ENCODE measurements at places on chromosomes 4 and X.

- no peak for DNase-seq
Observed at GRCh38 chrX:66015900-66016689, 23.8 kb downstream of the VSIG4 start.

GRCh38 chr4:121943941-121944340 lies 7.9 kb downstream of the TRPC3 start:
- no peak for DNase-seq

GRCh38 chr4:14916554-14917297 lies 85.6 kb upstream of the CPEB2 start:
- DNase-seq: no peak

DNA sequence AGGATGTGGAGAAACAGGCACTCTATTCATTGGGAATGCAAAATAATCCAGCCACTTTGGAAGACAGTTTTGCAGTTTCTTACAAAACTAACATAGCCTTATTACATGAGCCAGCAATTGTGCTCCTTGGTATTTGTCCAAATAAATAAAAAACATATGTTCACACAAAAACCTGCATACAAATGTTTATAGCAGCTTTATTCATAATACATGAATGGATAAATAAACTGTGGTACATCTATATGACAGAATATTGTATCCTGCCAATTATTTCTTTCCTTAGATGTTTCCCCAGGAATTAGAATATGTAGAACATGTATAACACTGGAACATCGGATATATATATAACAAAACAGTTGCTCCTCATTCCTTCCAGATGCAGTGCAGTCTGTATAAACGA lies 57.7 kb upstream of the VEGFC start:
- DNase-seq: no peak

GRCh38 chr4:24794051-24794450 lies 1.3 kb upstream of the SOD3 start:
- no peak for DNase-seq

DNA sequence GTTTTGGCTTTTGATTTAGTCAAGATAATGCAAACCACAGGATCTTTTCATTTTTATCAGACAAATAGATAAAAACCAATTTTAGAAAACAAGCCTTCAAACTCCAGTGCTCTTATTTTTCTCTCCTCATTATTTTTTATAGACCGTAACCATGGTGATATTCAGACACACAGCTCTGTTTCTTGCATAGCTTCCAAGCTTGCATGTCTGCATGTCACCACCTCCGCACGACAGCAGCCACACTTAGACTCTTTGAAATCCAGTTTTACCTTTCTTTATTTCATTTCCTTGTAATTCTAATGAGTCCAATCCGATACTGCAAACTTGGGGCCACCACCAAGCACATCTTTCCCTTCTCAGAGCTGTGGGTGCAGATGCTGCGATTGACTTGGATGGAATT lies 94.3 kb upstream of the GPM6A start:
- DNase-seq: no peak

GRCh38 chrX:119685225-119686066 lies 7.5 kb downstream of the SEPTIN6 start:
- DNase-seq: no peak

- no peak for DNase-seq
Observed at GRCh38 chr4:139916041-139916440, 237.9 kb downstream of the MAML3 start.

GRCh38 chr4:141311246-141312204 lies 90.8 kb downstream of the ZNF330 start:
- no peak for DNase-seq

DNA sequence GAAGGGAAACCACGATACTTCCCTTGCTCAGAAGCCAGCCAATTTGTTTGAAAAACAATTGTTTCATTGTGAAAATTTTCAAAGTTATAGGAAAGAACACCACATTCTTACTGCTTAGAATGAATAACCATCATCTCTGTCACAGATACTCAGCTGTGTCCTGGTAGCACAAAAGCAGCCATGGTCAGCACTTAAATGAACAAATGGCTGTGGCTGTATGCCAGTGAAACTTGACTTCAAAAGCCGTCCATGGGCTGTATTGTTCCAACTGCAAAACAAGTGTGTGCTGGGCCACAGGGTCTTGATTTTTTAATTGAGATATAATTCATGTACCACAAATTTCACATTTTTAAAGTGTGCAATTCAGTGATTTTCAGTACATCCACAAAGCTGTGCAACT lies 19.6 kb downstream of the NSDHL start:
- DNase-seq: no peak

GRCh38 chrX:1124531-1124930 lies 87.9 kb downstream of the CRLF2 start:
- no peak for DNase-seq

- DNase-seq: no peak
Observed at GRCh38 chr4:66130042-66130441, 459.8 kb upstream of the EPHA5 start.

GRCh38 chr4:76453232-76453631 lies 18.2 kb downstream of the SHROOM3 start:
- DNase-seq: no peak

DNA sequence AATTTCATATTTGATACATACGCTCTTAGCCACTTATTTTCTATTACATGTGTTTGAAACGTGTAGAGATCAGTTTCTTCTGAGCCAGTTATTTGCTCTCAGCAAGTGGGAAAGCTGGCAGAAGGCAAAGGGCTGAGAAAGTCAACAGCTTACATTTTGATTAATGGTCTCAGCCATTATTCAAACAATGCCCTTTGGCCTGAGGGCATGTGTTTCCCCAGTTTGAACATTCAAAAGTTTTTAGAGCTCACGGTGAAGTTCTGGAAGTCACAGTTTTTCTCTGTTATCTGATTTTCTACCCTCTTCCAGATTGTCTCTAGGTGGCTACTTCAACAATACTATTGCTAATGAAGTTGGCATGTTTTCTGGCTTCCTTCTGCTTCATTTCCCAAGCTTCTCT lies 591.8 kb upstream of the CPEB2 start:
- DNase-seq: no peak

DNA sequence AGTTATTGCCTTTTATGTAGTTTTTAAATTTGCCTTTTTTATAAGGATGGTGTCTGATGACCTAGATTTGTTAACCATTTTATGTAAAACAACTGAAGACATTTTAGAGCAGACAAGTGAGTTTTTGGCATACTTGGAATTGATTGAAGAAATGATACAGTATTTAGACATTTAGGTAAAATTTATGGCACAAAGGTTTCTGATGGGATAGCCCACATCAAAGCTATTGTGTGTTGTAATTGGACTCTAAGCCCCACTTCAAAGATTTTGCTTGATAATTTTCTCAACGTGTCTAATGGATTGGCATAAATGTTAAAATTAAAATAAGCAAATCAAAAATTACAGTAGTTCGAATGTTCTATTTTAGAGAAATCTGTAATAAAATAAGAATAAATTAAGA lies 17.6 kb downstream of the EPGN start:
- no peak for DNase-seq

GRCh38 chr4:41505161-41505661 lies 32.7 kb upstream of the LIMCH1 start:
- DNase-seq: no peak

DNA sequence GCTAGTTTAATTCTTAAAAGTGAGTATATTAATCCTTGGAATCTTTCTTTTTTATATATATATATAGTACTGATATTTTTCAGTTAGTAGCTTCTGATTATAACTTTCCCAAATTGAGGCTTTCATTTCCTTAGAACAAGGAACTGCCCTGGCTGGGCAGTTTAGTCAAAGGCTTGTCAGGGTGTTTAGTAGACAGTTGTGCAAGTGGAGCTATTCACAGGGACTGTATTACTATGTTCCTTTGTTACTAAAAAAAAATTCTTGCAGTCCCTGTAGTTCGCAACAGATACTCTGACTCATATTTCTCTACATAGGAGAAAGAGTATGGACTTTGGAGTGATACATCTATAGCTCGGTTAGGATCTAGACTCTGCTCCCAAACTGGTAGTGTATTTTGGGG lies 20.8 kb downstream of the USO1 start:
- no peak for DNase-seq

Measured in mesothelial cell of epicardium (in vitro differentiated cells).